ENCODE measurements at places on chromosomes 7 and 10.

GRCh38 chr10:119651514-119652360 is 557 bp downstream of the BAG3 start:
- no peak for DNase-seq

DNA sequence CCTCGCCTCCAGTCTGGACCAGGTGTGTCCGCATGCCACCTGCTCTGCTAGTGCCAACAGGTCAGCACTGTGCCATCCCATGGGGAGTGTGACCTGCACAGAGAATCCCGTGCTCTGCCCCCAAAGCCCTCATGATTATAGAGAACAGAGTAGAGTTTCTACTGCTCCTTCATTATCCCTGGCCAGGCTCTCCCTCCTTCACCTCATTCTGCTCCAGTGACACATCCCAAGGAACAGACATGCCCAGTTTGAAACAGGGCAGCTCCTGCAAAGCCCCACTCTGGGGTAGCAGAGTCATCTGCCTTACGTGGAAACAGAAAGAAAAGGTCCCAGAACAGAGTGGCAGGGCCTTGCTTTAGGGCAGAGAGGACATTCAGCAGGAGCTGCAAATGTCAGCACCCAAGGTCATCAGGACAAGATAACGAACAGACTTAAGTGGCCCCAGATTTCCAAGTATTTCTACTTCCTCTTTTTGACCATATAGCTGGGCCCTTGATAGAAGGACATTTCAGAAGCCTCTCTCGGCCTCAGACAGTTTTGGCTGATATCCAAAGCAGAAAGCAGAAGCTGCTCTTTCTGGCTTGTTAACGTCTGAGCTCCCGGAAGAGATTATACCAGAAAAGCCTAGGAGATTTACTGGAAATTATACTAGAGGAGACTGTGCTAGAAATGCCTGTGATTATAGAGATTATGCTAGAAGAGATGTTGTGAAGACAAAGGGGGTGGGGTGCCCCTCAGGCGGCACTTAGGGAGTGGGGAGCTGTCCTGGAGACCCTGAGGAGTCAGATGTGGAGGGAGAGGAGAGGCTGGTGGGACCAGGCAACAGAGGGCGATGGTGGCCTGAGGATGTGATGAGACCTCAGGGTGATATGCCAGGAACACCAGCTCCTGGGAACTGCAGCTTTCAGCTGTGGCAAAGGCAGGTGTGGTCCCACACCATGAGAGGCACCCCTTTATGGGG is 12.6 kb downstream of the TMEM176B start:
- DNase-seq, result no peak

GRCh38 chr10:71525721-71526120 is 129.0 kb downstream of the CDH23 start:
- no peak for DNase-seq

- no peak for DNase-seq
Measured at GRCh38 chr7:50317221-50317678, 12.7 kb downstream of the IKZF1 start.

GRCh38 chr7:138460649-138461607 is 869 bp downstream of the TRIM24 start:
- peak; percentile 36 for DNase-seq

DNA sequence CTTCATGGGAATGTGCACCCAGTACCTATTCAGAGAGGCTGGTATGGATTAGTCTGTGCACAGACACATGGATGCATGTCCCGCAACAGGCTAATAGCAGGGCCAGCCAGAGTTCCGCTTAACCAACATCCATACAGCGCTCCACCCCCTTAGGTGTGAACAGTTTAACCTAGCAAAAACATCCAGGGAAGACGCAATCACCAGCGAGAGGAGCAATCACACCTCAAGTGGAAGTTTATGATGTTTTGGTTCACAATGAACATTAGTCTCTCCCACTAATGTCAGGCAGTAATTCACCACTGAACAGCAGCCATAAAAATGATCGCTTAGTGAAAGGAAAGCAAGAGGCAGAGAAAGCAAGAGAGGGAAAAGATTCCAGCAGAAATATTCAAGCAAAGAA is 91.1 kb downstream of the PLXNA4 start:
- no peak for DNase-seq

- no peak for DNase-seq
Measured at GRCh38 chr10:101322266-101323108, 31.5 kb upstream of the BTRC start.

DNA sequence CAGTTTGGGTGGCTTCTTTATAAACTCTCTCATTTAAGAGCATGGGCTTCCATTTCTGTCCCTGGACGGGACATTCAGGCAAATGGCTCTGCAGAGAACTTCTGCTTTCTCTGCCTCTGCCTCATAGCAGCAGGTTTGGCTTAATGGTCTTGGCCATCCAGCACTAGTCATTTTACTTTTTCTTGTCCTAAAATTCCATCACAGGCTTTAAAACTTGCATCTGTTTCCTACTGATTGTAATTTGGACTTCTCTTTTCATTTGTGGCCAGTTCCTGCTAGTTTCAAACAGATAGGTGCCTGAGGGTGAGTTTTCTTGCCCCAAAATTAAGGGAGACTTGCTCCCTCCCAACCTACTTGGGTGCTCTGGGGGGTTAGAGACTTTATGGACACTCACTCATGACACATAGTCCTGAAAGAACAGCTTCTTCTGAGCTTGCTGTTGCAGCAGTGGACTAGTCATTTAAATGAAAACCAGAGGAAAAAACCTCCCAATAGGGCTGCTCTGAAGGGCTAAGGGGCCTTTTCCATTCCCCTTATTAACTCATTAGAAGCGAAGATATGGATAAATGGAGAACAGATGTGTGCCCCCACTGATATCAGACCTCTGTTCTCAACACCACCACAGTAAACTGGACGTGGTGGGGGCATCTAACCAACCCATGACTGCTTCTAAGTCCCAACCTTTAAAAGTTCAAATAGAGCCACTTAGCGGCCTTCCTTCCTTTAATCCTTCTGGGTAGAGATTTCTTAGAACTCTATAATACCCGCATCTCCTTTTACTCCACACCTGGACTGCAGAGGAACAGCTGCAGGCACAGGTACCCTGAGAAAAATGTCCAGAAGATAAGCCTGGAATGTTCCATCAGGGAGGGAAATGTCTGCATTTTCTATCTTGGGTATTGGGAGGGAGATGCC is 38.8 kb downstream of the SVOPL start:
- DNase-seq, result no peak

- no peak for DNase-seq
Measured at GRCh38 chr7:139610595-139610994, 87.1 kb downstream of the CLEC2L start.

DNA sequence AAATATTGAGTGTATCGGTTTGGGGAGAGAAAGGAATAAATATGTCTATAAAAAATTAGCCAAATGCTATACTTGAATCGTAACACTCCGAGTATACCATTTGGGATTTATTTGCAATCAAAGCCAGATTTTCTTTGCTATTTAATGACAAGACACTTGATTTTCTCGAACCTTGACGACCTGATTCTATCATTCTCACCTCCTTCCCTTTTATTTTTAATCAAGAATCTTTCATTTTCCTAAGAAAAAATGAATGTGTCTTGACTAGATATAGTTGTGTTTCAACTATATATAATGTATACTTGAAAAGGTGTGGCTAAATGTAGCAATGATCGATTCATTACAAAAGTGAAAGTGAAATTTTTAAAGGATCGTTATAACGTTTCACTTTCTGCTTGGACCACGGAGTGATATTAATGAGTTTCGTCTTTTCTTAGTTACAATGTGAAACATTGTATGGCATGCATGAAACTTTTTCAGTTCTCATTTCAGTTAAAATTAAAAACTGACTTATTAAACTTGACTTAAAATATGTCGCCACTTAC is 562 bp downstream of the NUB1 start:
- no peak for DNase-seq

- no peak for DNase-seq
Measured at GRCh38 chr7:72334066-72334465, 78.1 kb downstream of the CALN1 start.

GRCh38 chr10:76984559-76985443 is 652.8 kb downstream of the KCNMA1 start:
- DNase-seq, result peak; percentile 25

GRCh38 chr7:8111282-8111960 is 142.8 kb downstream of the GLCCI1 start:
- DNase-seq, result no peak

Measured in activated CD4-positive, alpha-beta T cell treated with anti-CD3 and anti-CD28 coated beads for 1 hour (primary cell).